ENCODE measurements at places on chromosomes 3 and 15.

DNA sequence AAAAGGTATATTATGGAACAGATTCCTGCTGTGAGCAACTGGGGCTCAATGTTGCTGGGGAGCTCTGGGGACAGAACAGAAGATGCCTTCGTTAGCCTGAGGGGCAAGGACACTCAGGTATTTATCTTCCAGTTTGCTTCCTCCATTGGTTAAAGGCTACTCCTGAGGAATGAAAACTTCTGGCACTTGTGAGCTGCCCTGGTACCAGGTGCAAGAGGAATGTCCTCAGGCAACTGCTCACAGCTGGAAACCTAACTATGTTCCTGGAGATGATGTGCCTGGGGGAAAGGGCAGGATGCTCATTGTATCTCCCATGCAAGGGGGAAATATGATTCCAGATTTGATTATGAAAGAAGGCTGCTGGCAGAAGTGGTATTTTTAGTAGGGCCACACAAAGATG, 54.0 kb upstream of the BBX start:
- ATAC-seq: no peak

- no peak for ATAC-seq
Observed at GRCh38 chr3:61029194-61029593, 222.1 kb downstream of the FHIT start.

- no peak for ATAC-seq
Observed at GRCh38 chr3:193972832-193973231, 163.1 kb upstream of the HES1 start.

GRCh38 chr3:85271911-85272310, 313.1 kb downstream of the CADM2 start:
- no peak for ATAC-seq

All from stimulated activated memory B cell treated with anti-CD40 and anti-IgM and Interleukin-4, amounts not matched to agents 10 μg/mL and 1 μg/mL and 100 μg/mL, for 72 hours (primary cell).